NCI-H1417 (cell line): ENCODE measurements at places on chromosomes 16 and 17.
A peak's percentile ranks its signal among the peaks of the same experiment; 100 is the strongest.

- DNase-seq = no peak
Observed at GRCh38 chr17:29066047-29066446, 23.1 kb downstream of the PIPOX start.

GRCh38 chr16:4790871-4791270 lies 2.7 kb upstream of the SEPTIN12 start:
- DNase-seq = no peak

DNA sequence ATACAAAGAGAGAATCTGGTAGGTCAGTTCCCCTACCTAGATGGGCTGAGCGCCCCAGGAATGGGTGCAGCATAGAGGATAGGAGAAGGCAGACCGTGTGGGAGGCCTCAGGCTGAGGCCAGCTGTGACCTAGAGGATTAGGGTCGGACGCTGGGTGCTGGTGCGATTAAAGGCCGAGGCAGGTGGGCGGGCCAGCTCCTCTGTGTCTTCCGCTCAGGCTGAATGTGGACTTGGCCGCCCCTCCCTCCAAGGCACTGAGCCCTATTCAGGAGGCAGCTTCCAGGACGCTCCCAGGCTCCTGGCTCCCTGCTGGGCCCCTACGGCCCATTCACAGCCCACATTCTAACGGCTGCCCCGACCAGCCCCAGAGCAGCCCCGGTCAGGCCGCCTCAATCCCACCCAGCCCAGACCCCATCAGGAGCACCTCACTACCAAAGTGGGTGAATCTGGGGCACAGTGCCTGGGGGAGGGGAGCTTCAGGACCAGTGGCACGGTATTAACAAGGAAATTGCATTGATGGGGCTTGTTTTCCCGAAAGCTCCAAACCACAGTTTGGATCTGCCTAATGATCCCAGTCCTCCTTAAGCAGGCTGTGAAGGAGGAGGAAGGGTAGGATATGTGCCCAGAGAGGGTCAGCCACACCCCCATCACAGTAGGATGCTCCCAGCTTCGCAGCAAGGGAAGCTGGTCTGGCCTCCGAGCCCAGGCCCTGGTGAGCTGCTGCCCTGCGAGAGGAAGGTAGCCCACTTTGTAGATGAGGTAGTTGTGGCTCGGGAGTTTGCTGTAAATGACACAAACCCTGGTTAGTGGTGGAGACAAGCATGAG lies 14.5 kb downstream of the RHBDL3 start:
- DNase-seq = no peak

DNA sequence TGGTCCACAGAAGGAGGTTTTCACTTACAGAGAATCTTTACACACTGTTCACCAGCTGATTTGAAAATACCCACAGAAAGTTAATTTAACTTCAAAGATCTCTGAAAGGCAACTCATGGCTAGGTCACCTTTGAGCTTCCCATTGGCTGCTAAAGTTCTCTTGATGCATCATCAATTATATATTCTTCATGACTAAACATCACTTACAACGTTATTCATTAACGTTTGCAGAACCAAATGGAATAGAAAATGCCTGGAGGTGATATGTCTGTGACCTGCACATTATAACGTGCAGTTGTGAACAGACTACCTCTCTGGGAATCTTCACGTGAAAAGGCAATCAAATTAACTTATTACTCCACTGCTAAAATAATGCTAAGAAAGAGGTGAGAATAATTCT lies 238.5 kb downstream of the ZFHX3 start:
- no peak for DNase-seq

DNA sequence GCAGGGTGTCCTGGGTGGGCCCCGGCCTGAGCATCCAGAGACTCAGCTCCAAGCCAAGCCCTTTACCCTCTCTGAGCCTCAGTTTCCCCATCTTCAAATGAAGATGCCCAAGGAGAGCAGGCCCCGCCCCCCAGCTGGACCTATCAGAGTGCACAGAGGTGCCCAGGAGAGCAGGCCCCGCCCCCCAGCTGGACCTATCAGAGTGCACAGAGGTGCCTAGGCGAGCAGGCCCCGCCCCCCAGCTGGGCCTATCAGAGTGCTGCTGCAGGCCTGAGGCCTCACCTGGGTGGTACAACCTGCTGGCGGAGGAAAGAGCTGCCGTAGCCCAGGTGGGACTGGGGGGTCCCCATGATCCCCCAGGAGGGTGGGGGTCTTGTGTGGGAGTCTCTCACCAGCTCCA lies 3.4 kb upstream of the SSTR5 start:
- no peak for DNase-seq

- no peak for DNase-seq
Observed at GRCh38 chr16:68358951-68359350, 48.1 kb downstream of the PRMT7 start.

DNA sequence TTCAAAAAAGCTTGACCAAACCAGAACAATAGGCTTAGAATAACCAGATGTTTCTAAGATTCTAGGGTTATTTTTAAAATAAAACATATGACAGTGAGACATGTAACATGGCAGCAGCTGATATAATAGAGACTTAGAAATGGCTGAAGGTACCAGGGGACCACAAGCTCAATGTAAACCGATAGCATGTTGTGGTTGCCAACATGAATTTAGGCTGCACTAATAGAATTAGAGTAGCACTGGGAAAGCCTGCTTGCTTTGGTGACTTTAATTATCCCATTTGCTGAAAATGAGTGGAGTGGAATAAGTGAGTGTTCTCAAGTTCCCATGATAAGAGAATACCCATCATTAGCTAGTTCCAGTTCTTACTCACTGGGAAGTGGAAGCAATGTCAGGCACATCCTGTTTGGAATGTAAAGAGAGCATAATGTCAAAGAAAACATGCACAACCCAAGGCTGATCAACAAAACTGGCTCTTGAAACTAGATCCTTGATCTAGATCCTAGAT lies 621.2 kb upstream of the CDH5 start:
- no peak for DNase-seq

- DNase-seq = no peak
Observed at GRCh38 chr17:2055292-2056205, 646 bp downstream of the HIC1 start.

GRCh38 chr17:78472035-78472905 lies 93.8 kb downstream of the PGS1 start:
- DNase-seq = no peak

DNA sequence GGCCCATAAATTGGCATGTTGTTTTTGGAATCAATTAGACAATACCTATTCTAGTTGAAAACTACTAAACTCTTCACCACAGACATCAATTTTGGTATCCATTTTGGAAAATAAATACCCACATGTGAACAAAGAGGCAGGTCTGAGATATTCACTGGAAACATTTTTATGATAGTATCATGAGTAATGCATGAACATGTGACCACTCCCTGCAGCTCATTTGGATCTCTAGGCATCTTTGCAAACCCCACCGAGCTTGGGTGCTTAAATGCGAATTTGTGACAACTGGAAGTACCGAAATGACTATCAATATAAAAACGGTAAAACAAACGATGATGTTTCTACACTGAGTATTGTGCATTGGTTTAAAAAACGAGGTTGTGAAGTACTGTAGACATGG lies 285.2 kb downstream of the IRF8 start:
- no peak for DNase-seq

- no peak for DNase-seq
Observed at GRCh38 chr16:9484426-9484825, 393.0 kb downstream of the HAPSTR1 start.

GRCh38 chr16:49351096-49351487 lies 22.5 kb upstream of the C16orf78 start:
- DNase-seq = no peak

- no peak for DNase-seq
Observed at GRCh38 chr16:82059161-82059982, 24.3 kb downstream of the HSD17B2 start.

GRCh38 chr16:87834668-87835473 lies 34.4 kb downstream of the SLC7A5 start:
- DNase-seq = no peak

DNA sequence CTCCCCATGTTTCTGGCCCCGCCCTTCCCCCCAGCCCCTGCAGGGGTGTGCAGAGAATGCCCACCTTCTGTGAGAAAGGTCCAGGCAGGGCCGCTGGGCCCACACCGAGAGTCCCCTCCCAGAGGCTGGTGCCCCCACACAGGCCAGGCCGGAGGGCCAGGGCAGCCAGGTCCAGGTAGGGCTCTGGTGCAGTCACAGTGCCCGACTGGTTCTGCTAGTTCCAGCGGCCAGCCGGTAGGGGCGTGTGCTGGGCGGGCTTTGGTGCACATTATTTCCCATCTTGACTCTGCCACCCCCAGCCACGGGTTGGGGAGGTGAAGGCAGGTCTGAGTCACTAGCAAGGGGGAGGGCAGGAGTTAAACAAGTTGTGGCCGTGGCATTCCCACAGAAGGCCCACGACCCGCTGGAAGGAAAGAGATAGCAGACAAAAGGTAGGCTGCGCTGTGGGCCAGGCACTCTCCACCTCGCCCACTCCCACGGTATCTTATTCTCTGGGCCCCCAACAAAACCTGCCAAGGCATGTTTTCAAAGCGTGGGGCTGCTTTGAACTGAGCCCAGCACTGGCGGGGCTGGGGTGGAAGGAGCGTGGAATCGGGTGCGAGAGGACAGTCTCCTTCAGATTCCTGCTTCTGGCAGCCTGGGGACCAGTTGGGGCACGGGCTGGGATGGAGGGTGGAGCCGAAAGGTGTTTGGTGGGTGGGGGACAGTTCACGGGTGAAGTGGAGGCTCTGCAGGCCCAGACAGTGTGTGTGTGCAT lies 1.9 kb downstream of the EPN3 start:
- no peak for DNase-seq

- no peak for DNase-seq
Observed at GRCh38 chr16:78277321-78278055, 178.0 kb downstream of the WWOX start.

DNA sequence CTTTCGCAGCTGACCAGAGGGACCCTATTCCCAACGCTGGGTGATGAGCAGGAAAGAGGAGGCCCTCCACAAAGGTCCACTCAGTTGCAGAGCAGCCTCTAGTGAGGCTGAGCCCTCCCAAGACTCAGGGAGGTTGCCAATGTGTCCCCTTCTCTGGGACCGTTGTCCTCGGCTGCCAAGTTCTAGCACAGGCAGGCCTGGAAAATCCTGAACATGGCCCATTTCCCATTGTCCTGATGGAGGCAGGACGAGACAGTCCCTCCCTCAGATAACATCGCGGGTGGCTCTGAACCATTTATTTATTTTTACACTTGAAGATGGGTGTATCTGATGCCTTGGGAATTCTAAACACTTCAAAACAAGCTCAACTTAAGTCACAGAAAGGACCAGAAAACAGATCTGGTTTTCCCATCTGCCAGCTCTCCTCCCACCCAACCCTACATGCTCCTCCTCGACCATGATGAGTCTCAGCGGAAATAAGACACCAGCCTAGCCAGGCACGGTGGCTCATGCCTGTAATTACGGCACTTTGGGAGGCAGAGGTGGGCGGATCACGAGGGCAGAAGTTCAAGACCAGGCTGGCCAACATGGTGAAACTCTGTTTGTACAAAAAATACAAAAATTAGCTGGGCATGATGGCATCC lies 12.8 kb downstream of the CDIP1 start:
- DNase-seq = no peak

- no peak for DNase-seq
Observed at GRCh38 chr16:9219813-9220212, 128.4 kb downstream of the HAPSTR1 start.

GRCh38 chr17:9907883-9908648 lies 3.0 kb upstream of the RCVRN start:
- DNase-seq = no peak

DNA sequence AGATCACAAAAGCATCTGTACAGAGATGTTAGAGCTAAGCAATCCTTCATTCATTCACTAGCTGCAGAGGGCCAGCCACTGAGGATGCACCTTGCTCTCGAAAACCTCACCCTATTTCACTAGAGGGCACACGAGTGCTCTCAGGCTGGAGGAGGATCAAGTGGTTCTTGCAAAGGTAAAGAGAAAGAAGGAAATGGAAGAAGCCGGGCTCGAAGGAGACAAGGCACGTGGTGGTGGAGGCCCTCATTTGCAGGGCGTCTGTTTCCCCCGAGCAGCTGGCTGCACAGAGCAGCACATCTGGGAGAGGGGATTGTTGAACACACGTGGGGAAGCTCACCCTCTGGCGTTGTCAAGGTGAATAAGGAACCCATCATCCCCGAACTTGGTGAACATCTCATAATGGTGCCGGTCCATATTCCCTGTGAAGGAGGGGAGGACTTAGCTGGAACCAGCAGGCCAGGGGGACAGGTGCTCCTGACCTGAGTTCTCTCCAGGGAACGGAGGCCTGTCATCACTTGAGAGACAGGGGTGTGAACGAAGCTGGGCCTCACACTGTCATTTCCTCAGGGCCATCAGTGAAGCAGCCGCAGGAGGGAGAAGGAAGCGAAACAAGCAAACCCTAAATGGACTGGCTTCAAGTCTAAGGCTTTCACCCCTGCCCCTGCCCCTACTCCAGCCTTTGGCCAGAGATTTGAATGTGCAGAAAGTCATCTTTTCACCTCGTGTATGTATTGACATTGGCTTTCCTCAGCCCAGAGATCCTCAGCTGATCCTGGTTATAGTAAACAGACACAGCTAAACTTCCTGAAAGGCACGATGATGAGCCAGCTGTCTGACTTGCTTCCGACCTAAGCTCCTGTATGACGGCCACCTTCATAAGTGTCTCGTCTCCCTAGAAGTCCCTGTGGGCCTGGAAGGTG lies 27.6 kb downstream of the PRKAR1A start:
- peak; percentile 66 for DNase-seq

DNA sequence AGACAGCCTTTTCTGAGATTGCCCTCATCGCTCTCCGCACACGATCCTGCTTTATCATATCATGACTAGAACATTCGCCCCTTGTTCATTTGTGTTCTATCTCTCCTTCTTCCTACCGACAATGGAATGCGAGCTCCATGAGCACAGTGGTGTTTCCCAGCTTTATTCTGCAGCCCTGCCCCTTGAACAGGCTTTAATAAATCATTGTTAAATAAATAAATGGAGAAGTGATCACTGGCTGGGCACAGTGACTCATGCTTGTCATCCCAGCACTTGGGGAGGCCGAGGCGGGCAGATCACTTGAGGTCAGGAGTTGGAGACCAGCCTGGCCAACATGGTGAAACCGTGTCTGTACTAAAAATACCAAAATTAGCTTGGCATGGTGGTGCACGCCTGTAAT lies 1063.3 kb upstream of the EEF2KMT start:
- no peak for DNase-seq

- no peak for DNase-seq
Observed at GRCh38 chr17:50462446-50462845, 6.2 kb downstream of the CHAD start.

GRCh38 chr16:60907645-60908044 lies 1128.6 kb downstream of the CDH8 start:
- DNase-seq = no peak

DNA sequence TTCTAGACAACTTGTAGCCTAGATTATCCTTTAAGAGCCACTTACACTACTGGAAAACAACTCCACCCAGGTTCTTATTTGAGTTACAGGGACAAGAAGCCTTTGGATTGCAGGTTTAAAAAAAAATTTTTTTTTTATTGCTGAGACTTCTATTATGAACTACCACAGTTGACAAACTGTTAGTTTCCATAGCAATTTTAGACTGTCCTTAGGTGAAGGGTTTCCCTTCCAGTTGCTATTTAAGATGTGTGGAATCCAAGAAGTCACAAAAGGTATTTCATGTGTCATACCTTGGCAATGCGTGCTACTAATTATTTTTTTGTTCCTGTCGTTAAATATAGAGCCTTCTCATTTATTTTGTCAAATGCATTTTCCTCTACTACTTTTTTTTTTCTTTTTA lies 253.2 kb downstream of the PRKCA start:
- DNase-seq = no peak
